Activated effector memory CD4-positive, alpha-beta T cell treated with Interleukin-2 at 50 U/mL for 16 hours (primary cell): ENCODE measurements at places on chromosomes 3 and 15.

GRCh38 chr3:36890261-36890660, 54.6 kb downstream of the TRANK1 start:
- no peak for DNase-seq

- no peak for DNase-seq
Observed at GRCh38 chr3:183265157-183265642, 12.1 kb downstream of the B3GNT5 start.

- no peak for DNase-seq
Observed at GRCh38 chr3:59777066-59777465, 727.2 kb upstream of the CFAP20DC start.

DNA sequence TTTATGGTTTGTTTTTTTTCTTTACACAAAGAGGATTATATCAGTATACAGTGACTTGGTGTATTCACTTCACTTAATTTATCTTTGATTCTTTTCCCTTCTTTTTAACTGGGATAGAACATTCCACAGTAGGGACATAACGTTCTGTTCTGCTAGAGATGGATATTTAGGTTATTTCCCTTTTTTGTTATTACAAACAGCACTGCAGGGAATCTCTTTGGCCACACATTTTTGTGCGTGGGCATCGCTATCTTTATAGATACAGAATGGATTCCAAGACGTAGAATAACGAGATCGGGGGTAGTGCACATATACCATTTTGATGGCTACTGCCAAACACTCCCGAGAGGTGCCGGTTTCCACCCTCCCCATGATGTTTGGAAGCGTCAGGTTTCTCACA, 44.8 kb downstream of the PXYLP1 start:
- no peak for DNase-seq

DNA sequence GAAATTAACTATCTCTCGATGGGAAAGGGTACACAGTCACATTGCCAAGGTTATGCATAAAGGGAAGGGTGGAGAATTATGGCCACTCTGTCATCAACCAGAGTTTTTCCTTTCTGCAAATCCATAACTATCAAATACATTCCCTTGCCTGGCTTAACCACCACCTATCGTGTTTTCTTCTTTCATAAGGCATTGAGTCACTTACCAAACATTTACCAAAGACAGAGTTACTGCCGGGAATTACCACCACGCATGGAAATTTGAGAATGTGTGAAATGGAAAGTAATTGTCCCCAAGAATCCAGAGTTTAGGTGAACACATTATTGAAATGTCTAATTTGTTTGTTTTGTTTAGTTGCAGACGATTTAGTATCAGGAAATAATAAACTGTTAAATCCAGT, 134.3 kb upstream of the LRRN1 start:
- DNase-seq: no peak

- DNase-seq: no peak
Observed at GRCh38 chr3:21718943-21719591, 31.9 kb downstream of the ZNF385D start.

- no peak for DNase-seq
Observed at GRCh38 chr15:48191574-48192225, at the start of gene CTXN2. CTXN2 (plus strand) TSS chr15:48191665; CDS start chr15:48201301, 9,636 bp downstream.

DNA sequence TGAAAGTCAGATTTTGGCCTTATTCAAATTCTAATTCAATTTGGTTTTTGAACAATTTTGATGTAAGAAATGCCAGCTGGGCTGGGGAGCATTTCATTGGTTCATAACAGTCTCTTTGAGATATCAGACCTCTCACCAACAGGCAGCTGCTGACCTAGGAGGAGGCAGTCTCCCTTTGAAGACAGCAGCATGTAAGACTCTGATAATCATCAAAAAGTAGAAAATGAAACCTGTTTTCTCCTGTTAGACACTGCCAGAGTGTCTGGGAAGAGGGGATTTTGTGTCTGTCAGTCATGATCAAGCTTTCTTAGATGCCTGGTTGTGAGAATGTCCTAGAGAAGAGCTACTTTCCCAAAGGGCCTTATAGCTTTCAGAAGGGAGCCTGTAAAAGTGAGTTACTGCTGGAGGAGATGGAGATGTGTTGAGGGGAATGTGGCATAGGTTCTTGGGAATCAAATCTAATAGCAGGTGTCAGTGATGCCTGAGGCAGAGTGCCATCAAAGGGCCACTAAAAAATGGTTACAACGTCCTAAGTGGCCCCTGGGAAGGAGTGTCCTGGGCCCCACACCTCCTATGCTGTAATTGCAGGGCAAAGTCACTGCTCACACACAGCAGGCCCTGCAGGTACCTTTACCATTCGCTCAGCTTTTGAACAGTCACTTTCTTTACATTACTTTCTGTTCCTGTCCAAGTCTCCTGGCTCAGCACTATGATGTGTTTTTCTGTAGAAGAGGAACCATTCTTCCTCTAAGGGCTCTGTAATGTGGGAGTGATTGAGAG, 43.1 kb downstream of the FSTL1 start:
- DNase-seq: no peak

- DNase-seq: no peak
Observed at GRCh38 chr3:42704136-42704841, 1.7 kb upstream of the HHATL start.

DNA sequence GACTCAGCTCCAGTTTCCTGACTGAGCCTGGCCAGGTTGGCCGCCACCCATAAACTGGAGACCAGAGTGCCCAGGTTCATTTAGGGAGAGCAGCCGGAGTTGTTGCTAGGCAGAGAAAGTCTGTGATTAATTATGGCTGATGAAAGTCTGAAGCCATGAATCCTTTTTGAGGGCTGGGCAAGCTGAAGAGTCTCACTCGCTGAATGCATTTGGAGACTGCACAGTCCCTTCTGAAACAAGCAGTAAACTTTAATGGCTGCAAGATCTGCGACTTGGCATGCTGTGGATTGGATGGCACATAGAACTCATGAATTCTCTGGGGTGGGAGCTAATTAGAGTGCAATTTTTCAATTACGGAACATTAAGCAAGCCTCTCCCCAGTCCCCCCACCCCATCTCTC, 282.1 kb downstream of the RPLP1 start:
- DNase-seq: no peak

GRCh38 chr3:32229565-32229964, 8.9 kb upstream of the CMTM8 start:
- no peak for DNase-seq

GRCh38 chr15:42915654-42916315, 4.8 kb downstream of the TTBK2 start:
- DNase-seq: no peak

DNA sequence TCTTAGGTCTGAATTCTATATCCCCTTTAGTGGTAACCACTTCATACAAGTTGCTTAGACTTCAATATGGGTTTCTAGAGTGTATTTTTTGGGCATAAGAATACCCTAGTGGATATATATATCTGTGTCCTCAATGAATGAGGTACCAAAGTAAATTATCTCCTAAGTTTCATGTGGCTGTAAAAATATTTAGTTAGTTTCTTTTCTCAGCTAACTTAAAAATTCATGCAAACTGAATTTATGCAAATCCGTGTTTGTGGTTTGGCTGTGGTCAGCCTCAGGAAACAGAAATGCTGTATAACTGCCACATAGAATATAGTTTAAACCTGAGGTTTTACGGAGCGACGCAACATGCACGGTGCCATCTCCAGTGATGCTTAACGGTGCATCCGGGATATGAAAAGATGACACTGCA, 80.3 kb downstream of the PEX5L start:
- DNase-seq: no peak

DNA sequence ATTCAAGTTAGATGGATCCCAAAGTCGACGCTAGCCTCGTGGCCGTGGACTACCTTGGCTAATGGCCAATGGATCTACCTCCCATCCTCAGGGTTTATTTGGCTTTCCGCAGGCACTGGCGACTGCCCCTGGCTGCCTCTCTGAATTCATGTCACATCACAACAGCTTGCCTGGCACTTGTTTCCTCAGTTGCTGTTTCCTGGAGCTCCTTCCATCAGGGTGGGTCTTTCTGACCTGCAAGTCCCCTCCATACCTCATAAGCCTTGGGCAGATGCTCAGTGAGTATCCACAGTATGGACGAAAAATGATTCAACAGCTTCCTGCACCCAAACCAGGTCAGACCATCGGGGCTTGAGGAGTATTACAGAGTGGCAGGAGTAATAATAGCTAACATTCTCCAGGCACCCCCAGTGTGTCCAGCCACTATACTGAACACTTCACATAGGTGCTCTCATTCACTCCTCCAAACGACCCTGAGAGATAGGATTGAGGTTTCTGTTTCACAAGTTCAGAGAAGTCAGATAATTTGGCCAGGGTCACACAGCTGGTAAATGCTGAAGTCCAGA, 311.5 kb downstream of the TLE3 start:
- DNase-seq: no peak

- DNase-seq: no peak
Observed at GRCh38 chr3:194034346-194035336, 101.3 kb upstream of the HES1 start.

- DNase-seq: no peak
Observed at GRCh38 chr3:110755345-110755744, 316.3 kb upstream of the NECTIN3 start.

- no peak for DNase-seq
Observed at GRCh38 chr15:39417366-39418134, 163.3 kb upstream of the THBS1 start.

DNA sequence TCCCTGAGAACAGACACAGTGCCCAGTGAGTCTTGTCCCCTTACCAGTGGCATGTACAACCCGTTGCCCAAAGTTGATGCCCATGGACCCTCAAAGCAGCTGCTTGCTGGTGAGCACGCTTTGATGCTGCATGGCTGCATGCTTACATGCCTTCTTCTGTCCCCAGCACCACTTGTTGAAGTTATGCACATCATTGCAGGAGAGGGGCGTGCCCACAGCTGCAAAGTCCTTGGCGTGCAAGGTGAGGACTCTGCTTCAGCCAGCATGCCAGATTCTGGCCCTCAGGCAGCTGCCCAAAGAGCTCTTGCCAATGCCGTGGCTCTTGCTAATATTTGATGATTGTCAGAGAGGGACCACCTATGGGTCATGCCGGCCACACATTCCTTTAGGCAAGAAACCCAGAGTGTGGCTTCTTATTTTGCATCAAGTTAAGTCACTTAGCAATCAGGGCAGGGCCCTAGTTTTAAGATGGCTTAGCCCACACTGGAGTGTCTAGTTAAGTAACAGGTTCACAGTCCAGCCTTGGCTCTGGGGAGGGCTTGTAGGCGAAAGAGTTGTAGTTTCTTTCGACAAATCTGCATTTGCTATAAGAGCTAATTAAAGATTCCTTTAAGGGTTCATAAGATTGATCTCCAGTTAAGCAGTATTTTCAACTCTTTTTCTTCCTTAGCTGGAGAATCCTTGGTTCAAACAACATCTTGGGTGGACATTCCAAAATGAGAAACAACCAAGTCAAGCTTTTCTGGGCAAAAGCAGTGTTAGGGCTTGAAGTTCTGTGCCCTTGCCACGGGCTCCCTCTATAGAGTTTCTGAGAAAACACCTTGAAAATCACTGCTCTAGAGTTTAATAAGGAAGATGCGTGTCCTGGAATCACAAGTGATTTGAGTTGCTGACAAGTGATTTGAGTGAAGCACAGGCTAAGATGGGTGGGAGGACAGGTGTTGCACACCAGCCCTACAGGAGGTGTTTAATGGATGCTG, 128.6 kb downstream of the SLCO3A1 start:
- no peak for DNase-seq

GRCh38 chr15:79724804-79725203, 172.0 kb downstream of the MTHFS start:
- DNase-seq: no peak

DNA sequence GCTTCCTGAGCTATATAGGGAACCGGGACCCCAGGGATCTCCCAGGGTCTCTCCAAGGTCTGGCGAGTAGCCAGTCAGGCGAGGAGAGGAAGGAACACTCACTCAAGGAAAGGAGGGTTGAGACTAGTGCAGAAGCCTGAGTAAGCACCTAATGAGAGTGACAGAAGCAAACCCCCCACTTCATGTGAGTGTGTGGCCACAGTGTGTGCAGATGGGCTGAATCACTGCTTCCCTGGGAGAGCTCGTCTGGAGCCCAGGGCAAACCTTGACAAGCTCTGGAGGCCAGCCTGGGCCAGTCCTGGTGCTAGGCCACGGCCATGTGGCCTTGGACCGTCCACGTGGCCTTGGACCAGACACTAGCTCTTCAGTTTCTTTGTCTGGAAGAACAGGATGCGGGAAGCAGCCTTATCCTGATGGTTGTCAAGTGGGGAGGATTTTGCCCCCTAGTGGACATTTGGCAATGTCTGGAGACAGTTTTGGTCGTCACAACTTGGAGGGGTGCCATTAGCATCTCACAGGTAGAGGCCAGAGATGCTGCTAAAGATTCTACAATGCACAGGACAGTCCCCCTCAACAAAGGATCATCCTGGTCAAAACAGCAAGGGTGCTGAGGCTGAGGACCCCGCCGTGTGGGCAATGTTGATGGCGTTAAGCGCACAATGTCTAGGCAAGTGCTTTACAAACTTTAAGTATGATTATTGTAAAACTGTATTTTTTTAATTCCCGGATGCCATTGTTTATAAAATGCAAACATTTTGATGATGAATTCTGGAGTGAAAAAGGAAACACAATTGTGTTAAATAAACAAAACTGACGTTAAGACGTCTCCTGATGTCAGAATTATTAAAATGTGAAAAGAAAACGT, 34.8 kb upstream of the CTSH start:
- no peak for DNase-seq

DNA sequence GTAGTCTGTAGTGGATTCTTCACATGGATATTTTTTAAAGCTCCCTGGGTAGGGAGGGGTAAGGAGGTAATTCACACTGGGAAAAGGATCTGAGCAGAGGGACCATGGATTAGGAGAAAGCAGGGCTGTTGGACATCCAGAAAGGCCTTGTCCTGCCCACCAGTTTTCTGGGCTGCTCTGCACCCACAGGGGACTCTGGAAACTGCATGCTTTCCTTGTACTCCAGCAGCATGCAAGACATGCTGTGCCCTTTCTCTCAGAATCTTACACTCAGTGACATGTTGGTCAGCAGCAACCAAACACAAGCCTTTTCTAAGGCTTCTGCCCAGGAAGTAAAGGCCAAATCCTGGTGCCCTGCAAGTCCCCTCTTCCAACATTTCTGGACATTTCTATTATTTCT, 2.5 kb upstream of the FBN1 start:
- no peak for DNase-seq

- peak; percentile 49 for DNase-seq
Observed at GRCh38 chr15:70258369-70259027, 160.8 kb upstream of the TLE3 start.

- no peak for DNase-seq
Observed at GRCh38 chr3:12729051-12729651, 29.9 kb downstream of the TMEM40 start.

DNA sequence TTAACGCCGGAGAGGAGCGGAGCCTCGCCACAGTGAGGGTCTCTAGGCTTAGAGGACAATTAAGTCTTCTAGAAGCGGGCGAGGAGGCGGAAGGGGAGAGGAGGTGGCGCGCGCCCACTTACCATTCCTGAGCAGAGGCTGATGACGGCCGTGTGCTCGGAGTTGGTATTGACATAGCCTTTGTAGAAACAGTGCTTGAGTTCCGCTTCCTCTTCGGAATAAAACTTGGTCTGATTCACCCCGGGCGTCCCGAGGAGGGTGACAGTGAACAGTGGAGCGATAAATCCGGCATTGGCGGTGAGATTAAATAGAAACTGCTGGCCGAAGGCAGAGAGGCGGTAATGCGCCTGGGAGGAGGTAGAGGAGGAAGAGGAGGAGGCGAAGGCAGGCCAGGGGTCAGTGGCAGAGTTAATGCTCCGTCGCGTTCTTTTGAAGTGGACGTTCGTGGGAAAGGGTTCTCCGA, 1.3 kb downstream of the ADAMTS9 start:
- no peak for DNase-seq

GRCh38 chr15:52728899-52729298, 49.7 kb upstream of the ATOSA start:
- DNase-seq: no peak
